ENCODE measurements at places on chromosomes 2 and 18.
A peak's percentile ranks its signal among the peaks of the same experiment; 100 is the strongest.

DNA sequence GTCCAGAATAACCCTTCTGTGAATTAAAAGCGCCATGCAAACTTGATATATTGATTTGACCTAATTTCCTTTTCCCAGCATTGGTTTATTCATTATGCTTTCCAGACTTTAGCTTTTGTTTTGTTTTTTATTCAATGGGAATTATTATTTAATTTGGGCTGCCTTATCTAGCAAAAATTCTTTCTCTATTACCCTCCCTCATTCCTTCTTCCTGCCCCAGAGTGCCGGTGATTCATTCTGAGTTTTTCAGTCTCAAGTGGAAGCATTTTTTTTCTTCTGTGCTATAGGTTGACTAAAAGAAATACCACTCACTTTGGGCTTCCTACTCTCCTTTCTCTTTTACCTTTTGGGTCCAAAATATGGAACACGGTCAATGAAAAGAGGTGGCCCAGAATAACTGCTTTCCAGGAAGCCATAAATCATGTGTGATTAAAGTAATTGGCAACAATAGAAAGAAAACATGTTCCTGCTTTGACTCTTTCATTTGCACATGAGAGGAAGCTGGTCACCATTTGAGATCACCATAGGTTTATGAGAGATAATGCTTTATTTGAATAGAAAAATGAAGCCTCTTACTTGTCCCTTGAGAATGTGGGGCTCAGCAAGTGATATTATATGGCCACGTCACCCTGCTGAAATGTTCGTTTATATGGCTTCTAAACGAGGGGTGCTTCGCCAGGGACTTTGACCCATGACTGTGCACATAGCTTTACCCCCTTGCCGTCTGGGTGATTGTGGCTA is 422.8 kb upstream of the ZEB2 start:
- DNase-seq: no peak

DNA sequence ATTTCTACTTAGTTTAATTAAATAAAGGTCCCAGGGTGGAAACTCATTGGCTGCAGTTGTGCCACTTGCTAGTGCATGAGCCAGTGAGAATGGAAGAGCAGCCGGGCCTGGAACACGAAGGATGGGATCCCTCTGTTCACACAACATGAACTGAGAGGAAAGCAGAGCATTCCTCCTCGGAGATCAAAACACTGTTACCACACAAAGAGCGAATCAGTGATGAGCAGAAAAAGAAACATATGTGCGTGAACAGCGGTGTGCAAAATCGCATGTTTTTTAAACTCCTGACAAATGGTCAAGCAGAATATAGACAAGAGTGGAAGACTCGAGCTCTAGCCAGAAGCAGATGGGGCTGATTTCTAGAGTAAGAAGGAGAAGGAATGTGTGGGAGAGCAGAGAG is 28.4 kb upstream of the ANKRD44 start:
- no peak for DNase-seq

GRCh38 chr2:10072656-10073480 is 7.3 kb downstream of the CYS1 start:
- peak; percentile 54 for DNase-seq

DNA sequence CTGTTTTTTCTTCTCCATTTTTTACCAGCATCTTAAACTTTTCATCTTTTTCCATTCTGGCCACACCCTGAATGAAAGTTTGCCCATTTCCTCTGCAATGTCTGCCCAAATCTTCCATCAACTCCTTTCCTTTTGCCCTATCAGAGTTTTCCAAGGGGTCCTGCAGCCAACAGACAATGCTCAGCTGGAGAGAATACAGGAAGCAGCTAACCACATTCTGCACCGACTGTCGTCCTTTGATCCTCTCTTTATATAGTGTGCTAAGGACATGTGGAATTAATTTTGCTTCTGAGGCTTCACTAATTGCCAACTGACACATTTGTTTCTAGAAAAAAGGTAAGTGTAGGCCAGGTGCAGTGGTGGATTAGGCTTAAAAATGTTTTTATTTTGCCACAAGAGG is 50.5 kb upstream of the DLX2 start:
- DNase-seq: no peak

GRCh38 chr2:168458139-168458538 is 2.1 kb downstream of the CERS6 start:
- DNase-seq: no peak

DNA sequence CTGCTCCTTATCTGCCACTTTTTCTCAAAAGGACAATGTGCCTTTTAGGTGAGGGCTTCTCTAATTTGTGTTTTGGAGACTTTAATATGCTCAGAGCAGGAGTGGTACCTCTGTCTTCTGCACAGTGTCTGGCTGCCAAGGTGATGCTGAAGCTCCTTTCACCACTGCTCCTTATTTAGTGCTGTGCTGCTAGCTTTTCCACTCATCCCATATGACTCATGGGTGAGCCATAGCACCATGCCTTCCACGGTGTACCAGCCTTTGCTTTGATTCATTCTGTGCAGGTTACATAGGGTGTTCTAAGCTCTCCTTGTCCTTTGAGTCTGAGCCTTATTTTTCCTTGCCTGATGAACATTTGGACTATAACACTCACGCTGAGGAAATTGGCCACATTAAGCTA is 202.4 kb downstream of the ARL6IP6 start:
- DNase-seq: no peak

- no peak for DNase-seq
Measured at GRCh38 chr18:80046961-80047541, 12.8 kb downstream of the RBFA start.

All from posterior cingulate gyrus (tissue), 11 donors.